ENCODE measurements at places on chromosomes 5 and 9.

- H3K27ac ChIP-seq = no peak overlapping the region
- H3K27me3 ChIP-seq = no peaks in the 10 kb centered on the region
- no peaks in the 10 kb centered on the region for H3K4me1 ChIP-seq
- no peak for DNase-seq
- no peaks in the 10 kb centered on the region for H3K36me3 ChIP-seq
- no peak overlapping the region for H3K4me3 ChIP-seq
These were observed 9.9 kb downstream of the GABBR2 start for GRCh38 chr9:98698856-98699255.

GRCh38 chr9:133728856-133729616 lies 9.1 kb downstream of the SARDH start:
- H3K27ac ChIP-seq = no peak overlapping the region
- H3K4me1 ChIP-seq = no peaks in the 10 kb centered on the region
- H3K27me3 ChIP-seq = no peaks in the 10 kb centered on the region
- no peak for DNase-seq

DNA sequence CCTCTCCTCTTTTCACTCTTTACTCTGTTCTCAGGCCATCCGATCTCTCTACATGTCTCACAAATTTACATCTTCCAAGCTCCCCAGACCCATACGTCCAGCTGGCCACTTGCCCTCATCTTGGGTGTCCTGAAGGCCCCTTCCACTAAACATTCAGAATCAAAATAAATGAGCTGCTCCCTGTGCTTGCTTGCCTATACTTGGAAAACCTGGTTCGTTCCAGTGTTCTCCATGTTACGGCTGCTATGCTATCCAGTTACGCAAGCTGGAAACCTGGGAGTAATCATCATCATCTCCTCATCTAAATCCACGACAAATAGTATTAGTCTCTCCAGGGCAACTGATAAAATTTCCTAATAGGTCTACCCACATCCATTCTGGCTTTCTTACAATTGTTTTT lies 165.0 kb upstream of the FBXL17 start:
- DNase-seq = no peak
- no peaks in the 10 kb centered on the region for H3K27me3 ChIP-seq

- H3K4me1 ChIP-seq = peaks cover 2% of the 10 kb centered on the region
- no peak overlapping the region for H3K27ac ChIP-seq
- no peak overlapping the region for H3K4me3 ChIP-seq
- DNase-seq = no peak
- 0 out of 2 replicates have a peak, but pooled peaks cover 11% of the 10 kb centered on the region for H3K36me3 ChIP-seq
These were observed 43.8 kb downstream of the HABP4 start for GRCh38 chr9:96493757-96494156.

DNA sequence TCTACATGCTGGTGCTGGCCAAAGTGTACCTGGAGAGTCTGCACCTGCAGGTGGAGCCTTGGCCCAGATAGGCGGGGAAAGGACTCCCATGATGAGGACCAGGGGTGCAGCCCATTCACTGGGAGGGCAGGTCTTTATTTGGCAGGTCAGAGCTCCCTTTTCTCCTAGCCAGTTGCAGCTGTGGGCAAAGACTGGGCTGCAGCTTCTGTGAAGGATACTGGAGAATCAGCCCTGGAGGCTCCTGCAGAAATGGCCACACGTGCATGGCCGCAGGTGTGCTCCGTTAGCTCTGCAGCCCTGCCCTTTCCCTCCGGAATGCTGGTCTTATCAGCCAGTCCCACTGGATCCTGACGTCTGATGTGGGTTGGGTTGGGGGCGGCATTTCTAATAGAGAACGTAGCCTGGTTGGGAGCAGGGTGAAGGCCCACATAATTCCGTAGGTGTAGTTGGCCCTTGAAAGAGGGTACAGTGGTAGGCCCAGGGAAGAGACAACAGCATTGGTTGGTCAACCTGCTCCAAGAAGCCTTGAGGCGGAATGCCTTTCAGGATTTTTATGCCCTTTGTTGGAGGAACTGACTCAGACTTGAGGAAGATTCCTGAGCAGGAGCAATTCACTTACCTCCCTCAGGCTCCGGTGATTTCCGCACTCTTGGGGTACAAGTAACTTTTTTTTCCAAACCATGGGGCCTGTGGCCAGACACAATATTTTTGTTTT lies 22.0 kb upstream of the TIFAB start:
- H3K27ac ChIP-seq = no peak overlapping the region
- peaks cover under 1% of the 10 kb centered on the region for H3K27me3 ChIP-seq
- DNase-seq = no peak
- no peak overlapping the region for H3K4me3 ChIP-seq
- H3K36me3 ChIP-seq = no peaks in the 10 kb centered on the region

GRCh38 chr5:154977409-154977808 lies 36.1 kb upstream of the KIF4B start:
- no peak overlapping the region for H3K4me3 ChIP-seq
- no peaks in the 10 kb centered on the region for H3K4me1 ChIP-seq
- no peak for DNase-seq
- no peak overlapping the region for H3K27ac ChIP-seq
- H3K27me3 ChIP-seq = no peaks in the 10 kb centered on the region
- H3K36me3 ChIP-seq = no peaks in the 10 kb centered on the region

- H3K27ac ChIP-seq = no peak overlapping the region
- no peaks in the 10 kb centered on the region for H3K4me1 ChIP-seq
These were observed 30.3 kb downstream of the SURF6 start for GRCh38 chr9:133305731-133306130.

DNA sequence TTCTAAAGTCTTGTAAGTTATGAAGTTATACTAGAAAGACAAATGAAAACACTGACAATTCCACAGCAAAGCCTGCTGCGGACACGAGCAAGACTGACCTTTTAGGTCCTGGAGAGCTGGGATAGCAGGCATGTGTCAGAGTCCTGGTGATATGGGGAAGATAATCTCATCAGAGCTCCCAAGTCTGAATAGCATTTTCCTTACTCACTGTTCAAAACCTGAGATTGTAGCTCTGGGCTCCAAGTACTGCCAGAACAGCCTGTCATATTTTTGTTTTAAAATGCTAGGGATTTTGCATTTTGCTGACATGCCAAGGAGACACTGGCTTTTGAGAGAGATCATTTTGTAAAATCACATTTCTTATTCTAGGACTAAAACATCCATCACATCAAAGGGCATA lies 90.1 kb downstream of the DRD1 start:
- H3K4me1 ChIP-seq = no peaks in the 10 kb centered on the region
- no peak overlapping the region for H3K4me3 ChIP-seq
- DNase-seq = no peak
- H3K36me3 ChIP-seq = no peaks in the 10 kb centered on the region

GRCh38 chr9:97518166-97518908 lies 16.9 kb downstream of the TMOD1 start:
- no peaks in the 10 kb centered on the region for H3K4me1 ChIP-seq
- H3K27me3 ChIP-seq = no peaks in the 10 kb centered on the region
- no peaks in the 10 kb centered on the region for H3K36me3 ChIP-seq

- no peak overlapping the region for H3K27ac ChIP-seq
- no peaks in the 10 kb centered on the region for H3K27me3 ChIP-seq
These were observed 14.1 kb downstream of the HSPB3 start for GRCh38 chr5:54469622-54470021.

DNA sequence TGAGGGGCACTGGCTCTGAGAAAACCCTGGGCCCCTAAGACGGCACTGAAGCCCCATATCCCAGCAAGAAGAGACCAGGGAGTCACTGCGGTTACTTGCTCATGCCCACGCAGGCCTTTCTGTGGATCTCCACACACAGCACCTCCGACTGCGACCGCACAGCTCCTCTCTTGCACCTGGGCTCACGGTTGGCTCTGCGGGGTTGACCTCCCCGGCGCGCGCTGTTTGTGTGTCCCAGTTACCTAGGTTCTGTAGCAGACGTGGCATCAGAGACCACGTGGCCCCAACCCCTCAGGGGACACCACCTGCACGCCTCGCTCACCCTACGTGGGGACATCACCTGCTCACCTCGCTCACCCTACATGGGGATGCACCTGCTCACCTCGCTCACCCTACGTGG lies 12.7 kb downstream of the LPCAT1 start:
- no peak overlapping the region for H3K4me3 ChIP-seq
- peaks cover 37% of the 10 kb centered on the region for H3K4me1 ChIP-seq
- no peak for DNase-seq
- peaks cover 28% of the 10 kb centered on the region for H3K36me3 ChIP-seq
- no peak overlapping the region for H3K27ac ChIP-seq

DNA sequence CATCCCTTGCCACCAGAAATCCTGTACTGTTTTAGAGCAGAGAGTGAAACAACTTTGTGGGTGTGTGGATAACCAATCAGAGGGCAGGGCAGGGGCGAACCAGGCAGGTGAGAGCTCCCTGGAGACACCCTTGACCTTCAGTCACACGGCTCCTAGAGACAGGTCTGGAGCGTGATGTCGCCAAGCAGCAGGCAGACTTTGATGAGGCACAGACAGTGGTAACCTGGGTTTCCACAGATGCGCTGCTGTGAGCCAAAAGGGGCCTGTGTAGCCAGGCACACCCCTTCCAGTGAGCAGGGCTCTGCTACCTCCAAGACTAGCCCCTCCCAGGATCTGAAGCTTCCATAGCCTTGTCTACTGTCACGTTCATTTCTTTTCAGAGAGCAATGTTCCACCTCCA lies 317.8 kb upstream of the ADCY2 start:
- peaks cover 3% of the 10 kb centered on the region for H3K4me1 ChIP-seq
- H3K36me3 ChIP-seq = no peaks in the 10 kb centered on the region
- no peak overlapping the region for H3K4me3 ChIP-seq
- H3K27ac ChIP-seq = no peak overlapping the region
- H3K27me3 ChIP-seq = no peaks in the 10 kb centered on the region

GRCh38 chr5:103145196-103145595 lies 25.1 kb downstream of the PPIP5K2 start:
- no peak overlapping the region for H3K4me3 ChIP-seq
- DNase-seq = no peak
- H3K27ac ChIP-seq = no peak overlapping the region

GRCh38 chr9:2132484-2133082 lies 117.4 kb downstream of the SMARCA2 start:
- H3K27me3 ChIP-seq = no peaks in the 10 kb centered on the region
- H3K4me1 ChIP-seq = no peaks in the 10 kb centered on the region
- H3K36me3 ChIP-seq = no peaks in the 10 kb centered on the region
- H3K27ac ChIP-seq = no peak overlapping the region
- no peak for DNase-seq
- H3K4me3 ChIP-seq = no peak overlapping the region

DNA sequence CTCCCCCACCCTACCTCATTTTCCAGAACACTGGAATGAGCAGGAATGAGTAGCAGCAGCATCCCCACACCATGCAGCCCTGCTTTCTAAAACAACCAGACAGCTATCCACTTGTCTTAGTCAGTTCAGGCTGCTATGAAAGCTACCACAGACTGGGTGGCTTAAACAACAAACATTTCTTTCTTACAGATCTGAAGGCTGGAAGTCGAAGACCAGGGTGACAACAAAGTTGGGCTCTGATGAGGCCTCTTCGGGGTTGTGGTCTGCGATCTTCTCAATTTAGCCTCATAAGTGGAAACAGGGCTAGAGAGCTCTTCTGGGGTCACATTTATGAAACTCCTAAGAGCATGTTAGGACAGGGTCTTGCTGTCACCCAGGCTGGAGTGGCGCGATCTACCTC lies 38.9 kb downstream of the LPAR1 start:
- no peak overlapping the region for H3K4me3 ChIP-seq
- no peak overlapping the region for H3K27ac ChIP-seq
- H3K4me1 ChIP-seq = no peaks in the 10 kb centered on the region
- no peak for DNase-seq

GRCh38 chr5:35745660-35746059 lies 111.0 kb upstream of the IL7R start:
- no peaks in the 10 kb centered on the region for H3K36me3 ChIP-seq
- H3K27ac ChIP-seq = no peak overlapping the region
- no peaks in the 10 kb centered on the region for H3K4me1 ChIP-seq
- no peak for DNase-seq
- peaks cover 2% of the 10 kb centered on the region for H3K27me3 ChIP-seq

DNA sequence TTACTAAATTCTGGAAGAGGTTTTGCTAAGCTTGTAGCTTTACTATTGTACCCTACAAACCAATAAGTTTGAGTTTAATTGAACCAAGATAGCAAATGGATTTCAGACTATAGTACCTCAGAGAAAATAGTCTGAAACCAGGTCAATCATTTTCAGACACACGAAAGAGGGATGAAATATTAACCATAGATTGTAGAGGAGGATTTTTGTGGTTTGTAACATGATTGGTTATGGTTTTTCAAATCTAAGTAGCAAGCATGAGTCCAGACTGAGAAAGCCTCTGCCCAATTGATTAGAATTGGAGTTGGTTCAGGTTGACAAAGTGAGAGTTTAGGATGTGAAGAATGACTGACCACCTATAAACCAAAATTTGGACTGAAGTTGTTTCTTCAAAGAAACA lies 562.7 kb upstream of the DMAC1 start:
- DNase-seq = no peak
- H3K27ac ChIP-seq = no peak overlapping the region
- no peak overlapping the region for H3K4me3 ChIP-seq
- no peaks in the 10 kb centered on the region for H3K4me1 ChIP-seq
- no peaks in the 10 kb centered on the region for H3K36me3 ChIP-seq

DNA sequence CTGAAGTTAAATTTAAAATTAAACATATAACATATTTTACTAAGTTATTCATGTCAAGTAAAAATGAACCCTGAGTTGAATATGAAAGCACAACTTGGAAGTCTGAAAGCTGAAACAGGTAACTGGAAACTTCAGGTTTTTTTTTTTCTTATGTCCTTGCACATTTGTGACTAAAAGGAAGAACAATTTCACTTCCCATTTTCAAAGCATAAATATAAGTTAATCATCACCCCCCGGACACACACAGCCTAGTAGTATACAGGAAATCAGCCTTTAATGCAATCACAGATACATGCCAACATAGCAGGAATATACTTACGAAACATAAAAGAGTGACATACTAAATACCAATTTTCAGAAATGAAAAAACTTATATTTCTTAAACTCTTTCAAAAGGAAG lies 225.9 kb downstream of the RFX3 start:
- no peaks in the 10 kb centered on the region for H3K4me1 ChIP-seq
- H3K27ac ChIP-seq = no peak overlapping the region
- H3K4me3 ChIP-seq = no peak overlapping the region
- no peak for DNase-seq
- no peaks in the 10 kb centered on the region for H3K27me3 ChIP-seq

GRCh38 chr9:2676466-2676865 lies 40.8 kb upstream of the KCNV2 start:
- no peak overlapping the region for H3K4me3 ChIP-seq
- DNase-seq = no peak
- no peak overlapping the region for H3K27ac ChIP-seq
- H3K36me3 ChIP-seq = no peaks in the 10 kb centered on the region
- peaks cover 2% of the 10 kb centered on the region for H3K4me1 ChIP-seq

- no peak for DNase-seq
- no peak overlapping the region for H3K4me3 ChIP-seq
- H3K36me3 ChIP-seq = no peaks in the 10 kb centered on the region
- no peaks in the 10 kb centered on the region for H3K27me3 ChIP-seq
- H3K27ac ChIP-seq = no peak overlapping the region
These were observed 24.4 kb upstream of the GAS1 start for GRCh38 chr9:86971742-86972141.

- H3K27ac ChIP-seq = no peak overlapping the region
- H3K36me3 ChIP-seq = no peaks in the 10 kb centered on the region
- peaks cover 7% of the 10 kb centered on the region for H3K4me1 ChIP-seq
- H3K4me3 ChIP-seq = no peak overlapping the region
- H3K27me3 ChIP-seq = peaks cover 50% of the 10 kb centered on the region
These were observed 3.3 kb downstream of the EBF1 start for GRCh38 chr5:159096243-159096923.

- no peaks in the 10 kb centered on the region for H3K4me1 ChIP-seq
- no peaks in the 10 kb centered on the region for H3K36me3 ChIP-seq
- no peak overlapping the region for H3K27ac ChIP-seq
- H3K27me3 ChIP-seq = no peaks in the 10 kb centered on the region
These were observed 212.7 kb upstream of the CD180 start for GRCh38 chr5:67409126-67409777.

GRCh38 chr5:33043343-33043997 lies 332.3 kb downstream of the NPR3 start:
- H3K4me1 ChIP-seq = no peaks in the 10 kb centered on the region
- H3K36me3 ChIP-seq = no peaks in the 10 kb centered on the region
- H3K4me3 ChIP-seq = no peak overlapping the region
- DNase-seq = no peak
- H3K27me3 ChIP-seq = no peaks in the 10 kb centered on the region
